ENCODE measurements at places on chromosomes 3 and 15.

- no peak for DNase-seq
Measured at GRCh38 chr15:24919446-24919845, 35.3 kb upstream of the SNRPN start.

- DNase-seq, result no peak
Measured at GRCh38 chr15:79778378-79778990, 118.3 kb downstream of the MTHFS start.

DNA sequence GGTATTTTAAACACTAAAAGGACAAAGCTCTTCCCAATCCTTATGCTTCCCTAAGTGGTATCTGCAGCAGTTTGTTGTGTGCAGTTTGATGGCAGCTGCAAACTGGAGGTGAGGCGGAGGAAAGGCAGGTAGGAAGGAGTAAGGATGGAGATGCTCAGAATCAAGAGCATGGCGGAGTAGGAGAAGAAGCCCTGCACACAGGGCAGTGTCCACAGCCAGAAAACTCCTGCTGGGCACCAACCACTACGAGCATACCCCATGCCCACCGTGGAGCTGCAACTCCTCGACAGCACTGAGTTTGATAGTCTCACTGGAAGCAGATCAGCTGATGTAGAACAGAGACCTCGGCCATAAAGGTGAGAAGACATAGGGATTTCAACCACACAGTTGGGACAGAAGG is 30.3 kb upstream of the ESYT3 start:
- no peak for DNase-seq

DNA sequence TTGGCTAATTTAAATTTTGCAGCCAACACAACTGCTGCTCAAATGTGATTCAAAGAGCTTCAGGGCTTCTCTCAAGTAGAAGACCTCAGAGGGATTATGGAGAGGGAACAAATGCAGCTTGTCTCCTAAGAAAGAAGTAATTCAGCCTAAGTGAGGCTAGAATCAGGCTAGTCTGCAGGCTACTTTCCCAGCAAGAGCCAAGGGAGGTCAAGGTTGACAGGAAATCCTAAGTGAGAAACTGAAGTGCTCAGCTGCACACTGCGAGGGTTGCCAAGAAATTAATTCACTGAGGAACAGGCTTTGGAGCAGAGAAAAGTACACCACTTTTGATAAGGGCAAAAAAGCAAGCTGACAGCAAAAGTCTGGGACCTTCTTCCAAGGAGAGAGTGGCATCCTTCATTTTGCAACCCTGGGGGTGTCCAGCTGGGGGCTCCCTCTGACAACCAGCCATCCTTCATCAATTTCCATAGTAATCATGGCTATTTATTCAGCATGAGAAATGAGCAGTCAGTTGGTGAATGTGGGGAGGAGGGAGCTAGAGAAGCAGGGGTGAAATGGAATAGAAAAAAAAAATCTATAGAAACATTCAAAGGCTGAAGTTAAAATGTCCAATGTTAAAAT is 646.4 kb upstream of the ADAMTS9 start:
- no peak for DNase-seq

DNA sequence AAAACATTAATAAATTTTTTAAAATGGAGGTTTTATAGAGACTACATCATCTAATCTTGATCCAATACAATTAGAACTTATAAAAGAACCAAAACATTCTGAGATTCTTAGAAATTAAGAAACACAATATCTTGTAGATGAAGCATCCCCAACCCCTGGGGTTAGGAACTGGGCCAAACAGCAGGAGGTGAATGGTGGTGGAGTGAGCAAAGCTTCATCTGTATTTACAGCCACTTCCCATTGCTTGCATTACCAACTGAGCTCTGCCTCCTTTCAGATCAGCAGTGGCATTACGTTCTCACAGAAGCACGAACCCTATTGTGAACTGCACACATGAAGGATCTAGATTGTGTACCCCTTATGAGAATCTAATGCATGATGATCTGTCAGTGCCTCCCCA is 36.3 kb downstream of the KNL1 start:
- no peak for DNase-seq

DNA sequence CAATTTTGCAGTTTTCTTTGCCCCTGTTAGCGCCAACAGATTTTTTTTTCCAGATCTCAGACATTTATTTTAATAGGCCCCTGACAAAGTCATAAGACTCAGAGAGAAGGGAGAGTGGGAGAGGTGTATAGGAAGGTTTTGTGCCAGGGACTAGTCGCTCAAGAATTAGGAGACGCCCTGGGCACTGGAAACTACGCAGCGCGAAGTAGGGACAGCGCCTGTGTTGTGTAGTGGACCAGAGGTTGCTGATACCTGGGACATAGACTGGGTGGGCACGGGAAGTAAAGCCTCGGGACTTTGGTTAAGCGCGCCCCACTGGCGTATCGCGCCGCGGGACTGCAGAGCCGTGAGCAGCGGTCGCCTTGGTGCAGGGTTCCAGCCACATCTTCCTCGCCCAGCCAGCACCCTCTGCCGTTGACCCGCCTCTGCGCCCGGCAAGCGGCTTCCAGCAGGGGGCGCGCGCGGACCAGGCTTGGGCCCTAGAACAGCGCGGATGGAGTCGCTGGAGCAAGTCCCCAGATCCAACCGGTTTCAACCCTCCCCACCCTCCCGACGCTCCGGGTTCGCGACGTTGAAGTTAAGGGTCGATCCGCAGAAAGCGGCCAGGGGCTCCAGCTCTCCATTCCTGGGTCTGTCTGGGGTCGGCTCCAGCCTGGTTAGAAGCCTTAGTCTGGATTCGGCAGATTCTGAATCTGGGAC is 3.0 kb upstream of the ISLR2 start:
- DNase-seq, result peak; percentile 95

GRCh38 chr3:143529018-143529478 is 319.2 kb downstream of the SLC9A9 start:
- DNase-seq, result peak; percentile 38
